ENCODE measurements at places on chromosomes 3 and 15.

DNA sequence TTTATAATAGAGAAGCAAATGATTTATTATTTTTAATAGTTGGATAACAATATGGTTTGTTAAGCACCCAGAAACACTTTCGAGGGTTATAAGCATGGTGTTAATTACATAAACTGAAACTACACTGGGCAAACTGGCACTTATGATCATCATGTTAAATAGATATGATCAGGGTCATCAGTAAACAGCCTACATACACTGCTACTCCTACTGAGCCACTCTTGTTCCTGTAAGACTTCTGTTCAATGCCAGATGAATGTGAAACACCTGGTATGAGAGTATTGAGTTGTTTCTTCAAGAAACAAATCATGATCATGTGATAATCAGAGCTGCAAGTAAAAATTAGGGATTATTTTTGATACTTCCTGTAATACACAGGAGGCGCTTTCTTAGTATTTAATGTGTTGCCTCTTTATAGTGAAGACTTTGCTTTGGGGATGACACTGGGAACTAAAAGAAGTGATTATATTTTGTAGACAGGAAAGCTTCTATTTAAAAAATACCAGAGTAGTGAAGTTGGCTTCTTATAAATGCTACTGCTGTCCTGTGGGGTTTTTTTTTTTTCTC lies 32.3 kb upstream of the UTS2B start:
- DNase-seq, result no peak

DNA sequence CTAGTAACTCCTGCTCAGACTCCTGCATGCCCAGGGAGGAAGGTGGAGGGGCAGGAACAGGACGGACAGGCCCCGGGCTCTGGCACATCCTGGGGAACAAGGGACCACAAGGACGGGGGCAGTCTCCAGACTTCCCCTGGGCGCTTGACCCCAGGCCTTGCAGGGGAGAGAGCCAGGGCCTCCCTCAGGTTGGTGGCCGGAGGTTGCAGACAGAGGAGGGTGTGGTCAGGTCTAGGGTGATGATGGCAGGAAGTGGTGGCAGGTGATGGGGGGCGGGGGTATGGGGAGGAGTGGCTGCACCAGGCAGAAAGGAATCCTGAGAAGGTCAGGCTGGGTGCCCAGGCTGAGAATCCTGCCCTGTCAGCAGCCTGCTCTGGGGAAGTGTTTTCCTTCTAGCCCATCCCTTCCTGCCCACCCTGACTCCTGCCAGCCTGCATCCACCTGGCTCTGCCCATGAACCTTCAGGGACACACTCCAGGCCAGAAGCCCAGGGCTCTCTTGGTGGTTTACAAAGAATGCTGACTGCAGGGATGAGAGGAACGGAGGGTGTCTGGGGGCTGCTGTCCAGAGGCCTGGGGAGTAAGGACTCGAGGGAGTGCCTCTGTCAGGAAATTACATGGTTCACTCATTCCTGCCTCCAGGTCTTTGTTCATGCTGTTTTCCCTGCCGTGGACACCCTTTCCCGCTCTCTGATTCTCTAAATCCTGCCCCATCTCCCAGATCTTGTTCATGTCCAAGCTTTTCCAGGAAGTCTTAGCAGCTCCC lies 15.8 kb downstream of the LOXL1 start:
- DNase-seq, result no peak

DNA sequence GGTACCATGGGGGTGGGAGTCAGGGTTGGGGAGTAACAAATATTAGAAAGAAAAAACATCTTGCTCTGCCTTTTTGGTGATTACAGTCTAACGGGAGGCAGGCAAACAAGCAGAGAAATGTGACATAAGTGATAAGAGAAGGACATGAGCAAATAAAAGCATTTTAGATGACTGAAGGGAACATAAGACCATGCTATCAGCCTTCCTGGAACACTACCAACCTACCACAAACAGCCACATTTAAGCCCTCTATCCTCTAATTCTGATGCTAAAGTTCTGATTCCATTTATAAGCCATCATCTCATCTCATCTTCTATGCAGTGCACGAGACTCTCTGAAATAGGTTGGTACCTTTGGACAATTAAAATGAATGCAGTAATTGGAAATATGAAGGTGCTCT lies 243.4 kb upstream of the P2RY1 start:
- DNase-seq, result no peak

- DNase-seq, result no peak
Observed at GRCh38 chr3:17581421-17582080, 160.9 kb downstream of the TBC1D5 start.

GRCh38 chr3:101936419-101937356 lies 87.4 kb downstream of the NFKBIZ start:
- DNase-seq, result no peak

GRCh38 chr3:54791501-54792156 lies 136.2 kb downstream of the LRTM1 start:
- DNase-seq, result no peak

DNA sequence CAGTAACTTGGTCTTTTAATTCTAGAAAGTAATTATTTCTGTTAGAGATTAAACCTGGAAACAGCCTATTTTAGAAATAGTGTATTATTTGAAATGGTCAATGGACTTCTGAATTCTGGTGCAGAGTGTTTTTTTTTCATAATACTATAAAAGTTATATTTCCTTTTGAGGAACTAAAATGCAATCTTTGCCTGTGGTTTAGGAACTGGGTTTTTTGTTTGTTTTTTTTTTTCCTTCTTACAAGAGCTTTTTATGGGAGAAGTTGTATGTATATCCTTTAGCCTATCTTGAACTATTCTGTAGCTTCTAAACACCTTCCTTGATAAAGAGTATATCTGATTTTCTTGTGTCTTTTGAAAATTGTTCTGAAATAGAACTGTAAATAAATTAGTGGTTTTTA lies 88.3 kb downstream of the ARIH1 start:
- DNase-seq, result no peak

GRCh38 chr15:89905846-89906378 lies 6.8 kb downstream of the ARPIN start:
- no peak for DNase-seq

DNA sequence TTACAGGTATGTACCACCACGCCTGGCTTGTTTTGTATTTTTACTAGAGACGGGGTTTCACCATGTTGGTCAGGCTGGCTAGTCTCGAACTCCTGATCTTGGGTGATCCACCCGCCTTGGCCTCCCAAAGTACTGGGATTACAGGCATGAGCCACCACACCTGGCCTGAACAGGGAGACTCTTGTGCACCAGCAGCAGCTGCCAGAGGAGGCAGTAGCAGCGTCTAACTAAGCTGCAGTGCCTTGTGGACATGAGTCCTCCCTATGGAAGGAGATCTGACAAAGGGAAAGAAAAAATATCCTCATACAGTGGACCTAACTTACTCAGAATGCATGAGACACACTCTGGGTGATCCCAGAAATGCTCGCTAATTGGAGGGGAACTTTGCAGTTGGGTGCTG lies 36.8 kb upstream of the NEO1 start:
- no peak for DNase-seq

- DNase-seq, result no peak
Observed at GRCh38 chr3:159634483-159634882, 354.2 kb upstream of the IL12A start.

DNA sequence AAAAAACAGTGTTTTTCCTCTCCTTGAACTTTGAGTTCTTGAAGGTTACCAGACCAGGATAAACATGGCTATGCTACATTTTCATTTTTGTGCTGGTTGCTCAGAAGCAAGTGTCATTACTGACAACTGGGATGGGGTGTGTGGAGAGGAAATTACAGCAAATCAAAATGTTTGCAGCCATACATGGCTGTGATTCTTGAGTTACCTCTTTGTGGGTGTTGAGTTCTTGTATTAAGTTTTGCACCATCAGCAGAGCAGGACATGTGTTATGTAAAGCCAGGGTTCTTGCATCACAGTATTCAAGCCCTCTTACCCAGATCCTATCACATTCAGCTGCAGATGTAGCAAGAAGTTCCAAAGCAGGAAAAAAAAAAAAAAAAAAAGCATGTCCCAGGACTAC lies 53.9 kb upstream of the ATOSA start:
- no peak for DNase-seq

DNA sequence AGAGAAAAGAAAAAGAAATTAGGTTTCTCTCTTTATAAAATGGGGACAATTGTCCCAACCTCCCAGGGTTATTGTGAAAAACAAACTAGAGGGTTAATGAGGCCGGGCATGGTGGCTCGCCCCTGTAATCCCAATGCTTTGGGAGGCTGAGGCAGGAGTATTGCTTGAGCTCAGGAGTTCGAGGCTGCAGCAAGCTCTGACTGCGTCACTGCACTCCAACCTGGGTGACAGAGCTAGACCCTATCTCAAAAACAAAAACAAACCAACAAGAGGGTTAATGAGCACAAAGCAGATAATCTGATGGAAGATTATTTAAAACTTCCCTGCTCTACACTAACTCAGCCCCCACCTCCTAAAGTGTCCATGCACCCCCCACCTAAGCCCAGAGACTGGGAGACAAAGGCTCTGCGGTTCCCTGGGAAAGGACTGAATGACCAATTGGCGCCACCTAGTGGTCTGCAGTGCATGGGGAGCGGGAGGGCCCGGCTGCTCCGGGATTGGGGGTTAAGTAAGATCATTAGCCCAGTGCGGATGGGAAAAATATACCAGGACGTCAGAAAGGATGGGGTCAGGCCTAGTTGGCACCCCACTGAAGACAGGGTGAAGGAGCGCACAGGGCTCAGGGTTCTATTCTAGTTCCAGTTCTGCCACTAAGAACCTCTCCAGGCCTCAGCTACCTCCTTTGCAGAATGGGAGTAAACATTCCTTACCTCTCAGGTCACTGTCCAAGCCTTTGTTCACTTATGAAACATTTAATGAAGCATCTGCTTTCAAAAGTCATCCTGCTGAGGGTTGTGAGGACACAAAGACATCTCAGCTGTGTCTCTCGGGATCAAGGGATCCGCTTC lies 15.6 kb downstream of the PIF1 start:
- peak; percentile 25 for DNase-seq

- DNase-seq, result no peak
Observed at GRCh38 chr15:77573802-77574201, 58.9 kb downstream of the LINGO1 start.

DNA sequence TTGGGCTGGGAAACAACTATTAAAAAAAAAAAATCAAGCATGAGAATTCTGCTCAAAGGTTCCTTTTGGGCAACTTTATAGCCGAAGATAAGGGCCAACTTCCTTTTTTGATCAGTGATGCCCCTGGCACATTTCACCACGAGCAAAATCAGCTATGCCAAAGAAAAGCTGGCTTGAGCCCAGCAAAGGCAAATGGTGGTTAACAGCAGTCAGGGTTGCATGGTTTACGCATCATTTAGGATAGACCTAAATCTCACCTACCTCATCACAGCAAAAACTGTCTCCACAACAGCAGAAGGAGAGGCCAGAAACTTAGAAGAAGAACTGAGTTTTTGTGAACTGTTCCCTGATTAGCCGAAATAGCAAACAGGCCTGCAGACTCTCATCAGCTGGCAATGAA lies 220.1 kb upstream of the CDIN1 start:
- no peak for DNase-seq

- DNase-seq, result no peak
Observed at GRCh38 chr3:177694951-177695350, 497.7 kb upstream of the TBL1XR1 start.

- no peak for DNase-seq
Observed at GRCh38 chr15:69849232-69849610, 248.5 kb downstream of the TLE3 start.

- no peak for DNase-seq
Observed at GRCh38 chr3:31345581-31345980, 187.1 kb upstream of the STT3B start.

GRCh38 chr15:60568914-60569391 lies 90.0 kb upstream of the ICE2 start:
- DNase-seq, result no peak

DNA sequence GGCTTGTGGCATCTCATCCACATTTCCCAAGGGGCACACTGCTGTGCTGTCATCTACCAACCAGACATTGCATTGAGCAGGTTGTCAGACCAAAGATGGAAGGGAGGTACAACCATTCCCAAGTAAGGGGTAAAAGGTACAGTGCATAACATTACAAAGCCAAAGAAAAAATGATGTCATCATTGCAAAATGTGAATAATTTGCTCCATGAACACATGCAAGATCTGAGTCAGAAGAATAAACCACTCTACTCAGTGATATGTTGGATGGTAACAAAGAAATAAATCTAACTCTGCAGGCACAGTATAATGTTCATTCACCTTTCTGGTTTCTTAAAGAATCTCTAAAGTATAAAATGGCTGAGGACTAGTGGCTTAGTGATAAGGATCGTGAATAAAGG lies 202.7 kb downstream of the MAGI1 start:
- no peak for DNase-seq

GRCh38 chr3:132395126-132395525 lies 22.2 kb upstream of the DNAJC13 start:
- DNase-seq, result no peak

DNA sequence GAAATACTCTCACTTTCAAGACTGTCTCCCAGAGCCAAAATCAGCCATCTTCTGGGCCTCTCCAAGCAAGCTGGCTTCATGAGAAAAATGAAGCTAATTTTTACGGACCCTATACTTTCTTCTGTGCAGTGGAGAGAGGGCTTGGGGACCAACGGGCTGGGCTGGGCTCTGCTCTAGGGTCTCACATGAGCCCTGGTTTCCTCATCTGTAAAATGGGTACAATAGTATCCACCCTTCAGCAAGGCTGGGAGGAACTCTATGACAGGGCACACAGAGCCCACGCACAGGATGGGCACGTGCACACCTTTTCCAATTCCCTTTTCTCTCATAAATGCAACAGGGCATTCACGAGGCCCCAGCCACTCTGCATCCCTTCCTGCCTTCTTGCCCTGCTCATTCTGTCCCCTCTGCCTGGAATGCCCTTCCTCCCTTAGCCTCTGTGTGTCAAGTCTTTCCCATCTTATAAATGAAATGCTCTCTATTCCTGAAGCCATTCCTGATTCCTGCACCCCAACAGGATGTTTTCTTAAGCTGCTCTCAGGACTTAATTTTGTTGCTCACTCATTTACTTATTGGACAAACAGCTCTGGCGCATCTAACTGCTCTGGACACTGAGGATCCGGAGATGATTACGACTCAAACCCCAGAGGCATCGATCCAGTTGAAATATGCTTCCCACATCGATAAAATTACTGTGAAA lies 32.9 kb upstream of the SEC13 start:
- no peak for DNase-seq

GRCh38 chr3:157063469-157063868 lies 96.5 kb downstream of the CCNL1 start:
- no peak for DNase-seq

- peak; percentile 8 for DNase-seq
Observed at GRCh38 chr3:101940521-101941317, 91.4 kb downstream of the NFKBIZ start.

GRCh38 chr15:95503640-95504225 lies 826.8 kb upstream of the NR2F2 start:
- DNase-seq, result no peak
